ENCODE measurements at places on chromosomes 16 and 17. TPM values are rescaled to one million over a fixed set of nuclear protein-coding genes. Genes with fewer than 3 reads are reported as not detected.

The HEXIM1 gene
- 71.8 TPM for total RNA-seq

The CACNA1H gene
- total RNA-seq: 8.6 TPM

The PVALEF gene
- not detected for total RNA-seq

The CCDC43 gene
- total RNA-seq: 23.8 TPM

The SSTR5 gene
- total RNA-seq: not detected

The MATCAP1 gene
- total RNA-seq: 19.7 TPM

The SMPD3 gene
- 0.70 TPM for total RNA-seq

The TSPAN10 gene
- total RNA-seq: 0.15 TPM

The TMC8 gene
- total RNA-seq: 481 TPM

The WSB1 gene
- 146 TPM for total RNA-seq

DNA sequence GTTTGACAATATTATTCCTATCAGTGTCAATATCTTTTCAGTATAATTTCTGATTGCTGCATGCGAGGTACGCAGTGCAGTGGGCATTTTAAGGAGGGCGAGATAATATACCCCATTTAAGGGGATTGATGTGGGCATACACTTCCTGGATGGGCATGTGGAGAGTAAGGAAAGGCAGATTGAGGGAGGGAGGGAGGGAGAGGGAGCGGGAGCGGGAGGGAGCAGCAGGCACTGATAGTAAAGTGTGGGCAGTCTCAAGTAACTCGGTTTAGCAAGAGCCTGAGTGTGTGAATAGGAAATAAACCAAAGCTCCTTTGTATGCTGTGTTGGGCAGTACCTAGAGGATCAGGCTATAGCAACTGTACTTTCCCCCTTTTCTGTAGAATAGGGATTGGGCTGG, 5.1 kb downstream of the BPTF start:
- H3K4me1 ChIP-seq: peaks cover 48% of the 10 kb centered on the region
- no peak for DNase-seq
- H3K27ac ChIP-seq: peak overlapping the region; percentile 69

GRCh38 chr17:44642834-44643233, 13.4 kb upstream of the MEIOC start:
- peaks cover 53% of the 10 kb centered on the region for H3K27me3 ChIP-seq
- no peak for DNase-seq
- peaks cover 8% of the 10 kb centered on the region for H3K36me3 ChIP-seq
- H3K27ac ChIP-seq: no peak overlapping the region

DNA sequence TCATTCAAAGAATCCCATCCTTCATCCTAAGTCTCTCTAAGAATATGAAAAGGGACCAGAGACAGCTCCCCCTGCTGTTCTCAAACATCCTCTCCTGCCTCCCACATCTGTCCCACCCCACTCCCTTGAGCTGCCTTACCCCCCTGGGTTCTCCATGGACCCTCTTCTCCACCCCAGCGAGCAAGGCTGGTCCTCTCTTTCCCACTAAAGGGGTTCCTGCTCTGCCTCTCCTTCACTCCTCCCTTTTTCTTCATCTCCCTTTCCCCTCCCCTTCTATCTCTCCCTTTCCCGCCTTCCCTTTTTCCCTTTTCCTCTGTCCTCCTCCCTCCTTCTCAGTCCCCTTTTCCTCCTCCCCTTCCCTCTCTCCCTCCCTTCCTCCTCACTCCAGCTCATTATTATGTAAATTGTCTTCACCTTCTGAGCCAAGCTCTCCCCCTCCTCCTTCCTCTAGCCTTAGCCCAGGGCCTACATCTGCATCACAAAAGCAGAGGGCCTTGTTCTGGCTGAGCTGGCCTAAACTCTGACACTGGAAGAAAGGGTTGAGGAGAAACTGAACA, 90.0 kb downstream of the GNAO1 start:
- H3K27me3 ChIP-seq: no peaks in the 10 kb centered on the region
- no peak overlapping the region for H3K4me3 ChIP-seq
- no peaks in the 10 kb centered on the region for H3K36me3 ChIP-seq

- H3K4me1 ChIP-seq: peaks cover 4% of the 10 kb centered on the region
- no peak for DNase-seq
- H3K36me3 ChIP-seq: no peaks in the 10 kb centered on the region
- H3K27ac ChIP-seq: no peak overlapping the region
- H3K4me3 ChIP-seq: no peak overlapping the region
Observed at GRCh38 chr17:6476810-6477179, 32.5 kb downstream of the PIMREG start.

GRCh38 chr17:74742978-74743545, 5.4 kb upstream of the NHERF1 start:
- H3K4me3 ChIP-seq: peak overlapping the region; percentile 86
- no peaks in the 10 kb centered on the region for H3K36me3 ChIP-seq
- H3K27ac ChIP-seq: peak overlapping the region; percentile 93
- no peaks in the 10 kb centered on the region for H3K27me3 ChIP-seq

DNA sequence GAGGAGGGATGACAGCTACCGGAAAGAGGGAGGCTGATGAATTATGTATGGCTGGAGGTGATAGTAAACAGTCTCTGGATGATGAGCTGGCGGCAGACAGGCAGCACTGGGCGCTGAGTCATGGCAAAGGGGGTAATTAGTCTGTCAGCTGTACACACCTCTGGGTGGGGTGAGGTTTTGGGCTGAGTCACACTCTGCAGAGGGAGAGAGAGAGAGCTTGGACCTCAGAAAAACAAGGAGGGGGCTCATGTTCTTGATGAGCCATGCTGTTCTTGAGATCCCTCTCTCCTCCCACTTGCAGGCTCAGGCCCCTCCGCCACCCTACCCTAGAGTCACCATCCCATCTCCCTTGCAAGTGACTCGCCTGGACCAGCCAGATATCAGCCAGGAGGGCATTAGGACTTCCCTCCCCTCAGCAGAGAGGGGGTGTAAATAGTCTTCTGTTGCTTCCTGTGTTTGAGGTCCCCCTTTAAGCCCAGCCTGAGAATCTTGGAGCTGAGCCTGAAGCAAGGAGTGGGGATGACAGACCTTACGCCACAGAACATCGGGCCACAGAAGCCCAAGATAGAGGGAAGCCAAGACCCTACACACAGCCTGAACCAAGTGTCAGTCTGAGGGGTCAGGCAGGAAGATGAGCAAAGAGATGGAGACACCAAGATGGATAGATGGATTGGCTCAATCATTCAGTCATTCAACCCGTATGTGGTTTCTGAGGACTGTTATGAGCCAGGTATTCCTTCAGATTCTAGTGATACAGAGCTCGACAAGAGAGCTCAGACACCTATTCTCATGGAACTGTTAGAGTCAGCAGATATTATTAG, 383.2 kb upstream of the CCL2 start:
- H3K36me3 ChIP-seq: peaks cover 2% of the 10 kb centered on the region
- H3K27me3 ChIP-seq: peaks cover 43% of the 10 kb centered on the region
- DNase-seq: no peak
- H3K4me1 ChIP-seq: no peaks in the 10 kb centered on the region
- H3K27ac ChIP-seq: no peak overlapping the region

- no peak for DNase-seq
- H3K4me1 ChIP-seq: peaks cover 17% of the 10 kb centered on the region
- H3K27me3 ChIP-seq: no peaks in the 10 kb centered on the region
- peak within 1 kb of the TSS; percentile 73 for H3K27ac ChIP-seq
- no peak within 1 kb of the TSS for H3K4me3 ChIP-seq
- peaks cover 3% of the 10 kb centered on the region for H3K36me3 ChIP-seq
Observed at GRCh38 chr16:21652453-21652852, at the start of gene IGSF6. IGSF6 (minus strand) TSS chr16:21652608; CDS start chr16:21652598, 10 bp downstream.

- no peak overlapping the region for H3K4me3 ChIP-seq
- H3K36me3 ChIP-seq: peaks cover 10% of the 10 kb centered on the region
- H3K4me1 ChIP-seq: peaks cover 8% of the 10 kb centered on the region
- no peak for DNase-seq
Observed at GRCh38 chr16:27639561-27640276, 89.8 kb downstream of the KATNIP start.

Measured in T-helper 17 cell (primary cell).